Stimulated activated naive CD4-positive, alpha-beta T cell (primary cell): ENCODE measurements at places on chromosomes 6 and 20.

DNA sequence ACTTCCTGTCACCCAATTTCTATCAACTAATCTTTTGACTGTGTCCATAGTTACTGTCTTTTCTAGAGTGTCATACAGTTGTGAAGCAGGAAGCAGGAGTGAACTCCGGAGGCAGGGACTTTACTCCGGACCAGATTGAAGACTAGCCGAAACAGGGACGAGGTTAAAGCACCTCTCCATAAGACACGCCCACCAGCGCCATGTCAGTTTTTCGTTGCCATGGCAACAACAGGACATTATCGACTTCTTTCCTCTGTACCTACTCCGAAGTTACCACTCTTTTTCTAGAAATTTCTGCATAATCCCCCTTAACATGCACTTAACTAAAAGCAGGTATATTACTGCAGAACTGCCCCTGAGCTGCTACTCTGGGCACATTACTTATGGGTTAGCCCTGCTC, 25.2 kb downstream of the TRIM38 start:
- no peak for DNase-seq

- no peak for DNase-seq
These were observed 482.5 kb downstream of the C6orf118 start for GRCh38 chr6:164826831-164827468.

DNA sequence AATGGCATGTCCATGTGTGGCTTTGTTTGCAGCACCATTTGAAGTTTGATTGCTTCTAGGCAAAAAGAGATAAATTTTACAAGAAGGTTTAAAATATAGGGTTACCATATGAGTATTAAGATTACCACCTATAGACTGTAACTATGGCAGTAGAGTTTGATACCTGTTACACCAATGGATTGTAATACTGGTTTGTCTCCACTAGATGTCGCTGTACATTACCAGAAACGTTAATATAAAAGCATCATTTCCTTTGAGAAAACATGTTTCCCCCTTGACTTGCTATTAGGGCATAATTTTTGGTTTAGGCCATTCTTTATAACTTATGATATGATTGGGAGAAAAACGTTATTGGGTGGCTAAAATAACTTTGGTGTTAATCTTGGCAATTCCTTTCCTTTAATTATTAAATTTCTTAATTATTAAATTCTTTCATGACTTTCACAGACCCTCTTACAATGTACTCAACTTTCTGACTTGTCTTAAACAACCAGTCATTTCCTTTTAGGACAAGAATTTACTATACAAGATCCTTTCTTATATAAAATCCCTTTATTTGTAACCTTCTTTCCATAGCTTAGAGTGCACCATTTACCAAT, 42.8 kb downstream of the HLA-DPB1 start:
- peak; percentile 80 for DNase-seq

GRCh38 chr20:8156235-8157079, 24.4 kb downstream of the PLCB1 start:
- DNase-seq = no peak

DNA sequence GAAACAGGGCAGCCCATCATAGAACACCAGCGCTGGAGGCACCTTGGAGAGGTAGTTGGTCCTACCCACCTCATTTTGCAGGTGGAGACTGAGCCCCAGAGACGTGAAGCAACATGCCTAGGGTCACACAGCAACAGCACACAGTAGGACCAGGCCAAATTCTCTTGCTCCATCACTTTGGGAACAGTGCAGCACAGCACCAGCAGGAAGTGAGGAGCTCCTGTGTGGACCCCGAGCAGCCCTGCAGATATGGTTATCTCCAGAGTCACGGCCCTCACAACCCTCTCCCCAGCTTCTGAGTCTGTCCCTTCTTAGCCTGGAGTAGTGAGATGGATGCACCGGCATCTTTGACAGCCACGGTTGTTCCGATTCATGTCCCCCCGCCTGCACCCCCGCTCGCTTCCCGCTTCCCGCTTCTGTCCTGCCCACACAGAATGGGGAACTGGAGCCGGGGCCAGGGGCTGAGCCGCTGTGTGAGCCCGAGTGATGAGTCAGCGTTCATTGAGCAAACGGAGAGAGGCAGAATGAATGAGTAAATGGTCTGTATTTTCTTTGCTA, 72.6 kb upstream of the DUSP22 start:
- no peak for DNase-seq

- DNase-seq = no peak
These were observed 98.7 kb downstream of the SHLD1 start for GRCh38 chr20:5848711-5849505.

DNA sequence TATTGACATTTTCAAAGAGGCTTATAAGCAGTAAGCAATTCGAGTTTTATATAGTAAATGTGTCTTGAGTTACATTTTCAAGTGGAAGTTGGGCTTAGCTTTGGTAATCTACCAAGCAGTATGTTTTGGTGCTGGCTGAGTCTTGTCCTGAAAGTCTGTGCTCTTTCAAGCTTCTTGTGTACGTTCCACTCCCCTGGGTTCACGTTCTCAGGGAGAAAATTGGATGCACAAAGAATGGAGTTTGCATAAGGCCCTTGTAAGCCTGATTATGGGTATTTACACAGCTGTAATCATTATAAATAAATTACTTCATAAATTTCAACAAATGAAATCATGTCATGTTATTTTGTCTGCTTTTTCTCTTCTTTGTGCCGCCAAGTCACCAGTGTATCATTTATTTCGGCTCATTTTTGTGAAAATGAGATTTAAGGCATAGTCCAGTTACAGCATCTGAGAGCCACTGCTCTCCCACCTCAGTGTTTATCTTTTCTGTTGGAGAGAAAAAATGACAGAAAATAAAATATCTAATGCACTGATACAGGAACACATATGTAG, 262.5 kb downstream of the BTBD3 start:
- no peak for DNase-seq

DNA sequence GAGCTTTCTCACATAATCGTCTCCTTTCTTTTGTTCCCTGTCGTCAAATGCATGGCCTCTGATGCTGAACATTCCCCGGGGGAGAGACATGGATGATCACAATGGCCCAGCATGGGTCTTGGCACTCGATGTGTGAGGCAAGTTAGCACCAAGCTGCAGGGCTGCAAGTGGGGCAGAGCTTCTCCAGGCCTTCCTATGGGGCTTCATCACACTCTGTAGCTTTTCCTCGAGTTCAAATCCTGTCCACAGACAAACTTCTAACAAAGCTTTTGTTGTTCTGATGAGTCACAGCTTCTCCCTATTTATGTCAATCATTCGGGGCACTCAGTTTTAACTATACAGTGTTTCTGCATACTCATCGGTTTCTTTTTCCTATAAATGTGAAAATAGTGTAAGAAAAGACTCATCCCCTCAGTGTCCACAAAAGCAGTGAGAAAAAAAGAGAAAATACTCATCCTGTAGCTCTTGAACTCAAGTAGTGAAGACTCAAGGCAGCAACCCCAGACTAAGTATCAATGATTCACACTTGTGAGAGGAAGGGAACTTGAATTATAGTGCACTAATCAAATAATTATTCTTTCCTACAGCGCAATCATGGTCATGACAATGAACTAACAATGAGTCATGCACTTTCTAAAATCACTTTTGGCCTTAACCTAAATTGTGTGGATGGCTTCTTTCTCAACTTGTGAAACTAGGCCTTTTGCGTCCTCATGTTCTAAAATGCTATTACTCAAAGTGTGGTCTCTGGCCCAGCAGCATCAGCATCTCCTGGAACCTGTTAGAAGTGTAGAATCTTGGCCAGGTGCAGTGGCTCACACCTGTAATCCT, 68.4 kb upstream of the NOX3 start:
- no peak for DNase-seq

GRCh38 chr6:150099546-150099945, 30.6 kb upstream of the ULBP3 start:
- DNase-seq = no peak

DNA sequence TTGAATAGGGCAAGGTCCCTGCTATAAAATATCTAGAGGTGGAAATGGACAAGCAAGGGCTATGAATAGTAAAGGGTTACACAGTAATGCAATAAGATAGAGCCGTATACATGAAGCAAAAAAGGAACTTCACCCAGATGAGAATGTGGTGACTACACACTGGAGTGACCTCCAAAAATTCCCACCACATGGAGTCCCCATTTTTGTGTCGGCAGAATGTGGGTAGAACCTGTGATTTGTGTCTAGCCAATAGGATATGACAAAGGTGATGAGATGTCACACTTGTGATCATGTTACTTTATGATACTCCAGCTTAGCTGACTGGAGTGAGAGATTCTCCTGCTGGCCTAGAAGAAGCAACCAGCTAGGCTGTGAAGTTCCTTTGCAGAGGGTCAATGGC, 96.8 kb downstream of the SYNE1 start:
- DNase-seq = no peak

GRCh38 chr6:16596616-16597331, 164.5 kb downstream of the ATXN1 start:
- no peak for DNase-seq

DNA sequence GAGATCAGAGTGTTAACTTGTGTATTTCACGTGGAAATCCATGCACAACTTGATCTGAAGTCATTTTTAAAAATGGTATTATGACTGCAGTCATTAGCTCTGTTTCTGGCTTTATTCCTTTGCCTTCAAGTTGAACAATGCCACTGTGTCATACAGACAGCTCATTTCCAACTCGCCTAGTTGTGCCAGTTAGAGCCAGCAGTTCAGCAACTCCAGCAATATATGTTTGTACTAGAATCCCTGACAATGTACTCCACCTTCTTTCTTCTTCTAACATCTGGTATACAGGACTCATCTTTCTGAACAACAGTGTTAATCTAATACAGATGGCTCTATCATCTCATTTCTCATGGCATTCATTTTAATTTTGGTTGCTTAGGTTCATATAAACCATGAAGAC, 418.3 kb upstream of the POU3F2 start:
- no peak for DNase-seq

GRCh38 chr6:40510442-40510841, 76.7 kb downstream of the LRFN2 start:
- DNase-seq = no peak

DNA sequence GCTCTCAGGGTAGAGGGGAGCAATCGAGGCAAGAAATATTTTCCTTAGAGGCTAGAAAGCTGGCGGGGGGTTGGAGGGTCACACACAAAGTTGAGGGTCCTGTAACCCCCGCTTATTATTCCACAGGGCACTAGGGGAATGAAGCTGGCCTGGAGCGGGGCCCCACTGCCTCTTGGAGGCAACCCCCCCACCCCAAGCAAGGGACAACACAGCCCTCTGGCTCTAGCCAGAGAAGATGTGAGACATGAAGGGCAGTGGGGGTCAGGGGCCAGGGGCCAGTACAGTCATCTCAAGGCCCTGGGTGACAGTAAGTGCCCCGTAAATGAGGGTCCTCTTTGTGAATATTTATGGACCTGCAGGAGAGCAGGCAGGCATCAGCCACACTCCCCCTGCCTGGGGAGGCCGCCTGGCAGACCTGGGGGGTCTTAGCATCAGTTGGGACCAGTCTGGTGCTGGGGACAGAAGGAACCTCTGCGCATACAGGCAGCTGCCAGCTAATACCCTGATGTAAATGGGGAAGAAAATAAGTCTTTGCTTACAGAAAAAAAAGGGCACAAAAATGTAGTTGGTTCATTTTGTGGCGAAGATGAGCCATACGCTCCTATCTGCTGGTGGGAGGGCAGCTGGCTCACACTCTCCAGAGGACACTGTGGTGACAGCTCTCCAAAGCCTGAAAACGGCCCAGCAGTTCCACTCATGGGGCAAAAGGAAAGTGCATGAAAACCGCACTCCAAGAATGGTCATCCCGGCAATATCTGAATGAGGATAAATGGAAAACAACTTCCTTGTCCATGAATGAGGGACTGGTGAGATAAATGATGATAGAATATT, 21.9 kb downstream of the SPATA2 start:
- no peak for DNase-seq

DNA sequence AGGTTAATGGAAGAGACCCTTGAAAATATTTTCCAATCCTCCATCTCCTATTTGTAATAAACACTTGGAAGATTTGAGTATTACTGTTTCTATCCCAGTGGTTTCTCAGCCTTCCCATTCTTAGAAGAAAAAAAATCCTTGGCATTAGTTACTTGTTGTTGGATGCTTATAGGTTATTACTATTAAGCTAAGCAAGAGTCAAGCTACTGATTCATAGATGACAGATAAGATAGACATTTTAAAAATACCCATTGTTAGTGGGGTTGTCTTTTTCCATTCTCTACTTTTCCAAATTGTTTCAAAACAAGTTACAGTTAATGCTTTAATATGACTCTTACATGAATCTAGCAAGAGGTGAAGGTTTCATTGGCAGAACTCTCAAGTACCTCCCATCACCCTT, 158.5 kb downstream of the HIVEP2 start:
- DNase-seq = no peak

DNA sequence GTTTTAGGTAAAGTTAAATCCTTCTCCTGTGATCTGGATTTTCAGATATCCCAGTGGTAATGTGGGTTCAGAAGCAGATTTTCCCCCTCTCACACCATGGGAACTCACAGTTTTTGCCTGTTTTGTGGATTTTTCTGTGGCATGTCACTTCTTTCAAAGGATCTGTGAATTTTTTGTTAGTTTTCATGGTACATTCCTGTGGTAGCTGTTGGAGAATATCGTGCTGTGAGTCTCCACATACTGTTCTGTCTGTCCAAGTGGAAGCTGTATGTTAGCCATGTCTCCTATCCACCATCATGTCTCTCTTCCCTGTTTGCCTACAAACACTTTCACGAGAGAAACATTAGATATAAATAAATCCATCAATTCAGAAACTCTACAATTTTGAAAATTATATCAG, 378.7 kb upstream of the ADGRB3 start:
- no peak for DNase-seq

GRCh38 chr6:156752666-156753301, 24.4 kb upstream of the ARID1B start:
- DNase-seq = no peak

DNA sequence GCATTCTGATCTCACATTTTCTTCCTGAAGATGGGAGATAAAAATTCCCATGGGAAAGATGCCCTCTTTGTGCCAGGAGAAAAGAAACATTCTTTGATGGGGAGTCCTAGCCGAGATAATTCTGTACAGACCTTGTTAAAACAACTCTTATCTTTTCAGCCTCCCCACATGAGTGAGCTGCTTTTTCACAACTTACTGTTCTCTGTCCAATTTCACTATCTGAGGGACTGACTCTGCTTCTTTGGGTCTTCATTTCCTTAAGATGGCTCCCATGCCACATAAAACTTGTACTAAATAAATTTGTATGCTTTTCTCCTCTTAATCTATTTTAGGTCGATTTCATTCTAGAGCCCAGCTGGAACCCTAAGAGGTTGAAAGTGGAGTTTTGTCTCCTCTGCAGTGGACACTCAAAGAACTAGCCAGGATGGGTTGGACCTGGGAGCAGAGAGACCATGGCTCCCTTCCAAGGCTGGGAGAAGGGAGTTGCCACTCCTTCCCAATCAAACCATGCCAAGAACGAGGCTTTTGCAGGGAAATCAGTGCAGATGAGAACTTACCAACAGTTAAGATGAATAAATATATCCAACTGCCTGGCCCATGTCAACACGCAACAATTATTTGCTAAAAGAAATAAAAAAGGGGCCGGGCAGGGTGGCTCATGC, 285.8 kb upstream of the SULF2 start:
- DNase-seq = no peak

GRCh38 chr6:130306377-130306776, 59.4 kb upstream of the TMEM200A start:
- DNase-seq = no peak
